ENCODE measurements at places on chromosomes 12 and 14. TPM values are rescaled to one million over a fixed set of nuclear protein-coding genes. Genes with fewer than 3 reads are reported as not detected.

- no peak for DNase-seq
These were observed 3.0 kb upstream of the MYF6 start for GRCh38 chr12:80704420-80704819.

- DNase-seq, result no peak
These were observed 217.0 kb downstream of the GPHN start for GRCh38 chr14:66724996-66725395.

GRCh38 chr12:123393747-123394146 lies 9.8 kb downstream of the KMT5A start:
- DNase-seq, result no peak

- peak; percentile 41 for DNase-seq
These were observed 27.1 kb downstream of the CCDC92 start for GRCh38 chr12:123945287-123946151.

DNA sequence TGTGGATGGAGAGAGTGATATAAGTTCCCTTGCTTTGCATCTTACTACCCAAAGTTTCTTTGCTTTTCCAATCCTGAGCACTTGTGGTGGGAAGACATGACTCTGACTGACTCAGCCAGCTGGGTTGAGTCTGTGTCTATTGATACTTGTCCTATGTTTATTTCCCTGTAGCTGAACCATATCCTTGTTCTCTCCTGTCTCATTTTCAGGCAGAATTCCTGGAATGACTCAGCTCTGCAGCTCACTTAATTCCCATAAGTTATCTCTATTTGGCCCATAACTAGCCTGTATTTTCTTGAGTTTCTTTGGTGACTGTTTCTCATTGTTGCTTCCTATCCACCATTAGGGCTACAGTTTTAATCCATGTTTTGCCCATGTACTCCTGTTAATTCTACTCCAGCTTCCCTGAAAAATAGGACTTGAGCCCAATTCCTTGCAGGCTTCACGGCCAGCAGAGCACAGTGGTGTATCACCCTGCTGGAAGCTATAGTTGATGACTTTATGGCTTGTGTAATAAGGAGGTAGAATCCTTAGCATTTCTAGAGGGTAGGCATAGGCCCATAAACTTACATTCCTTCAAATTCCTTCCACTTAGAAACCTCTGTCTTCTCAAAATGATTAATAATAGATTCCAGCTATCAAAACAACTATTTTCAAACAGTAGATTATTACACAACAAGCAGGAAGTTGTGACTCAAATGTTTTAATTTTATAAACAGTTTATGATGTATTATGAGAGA lies 183.1 kb downstream of the TMTC3 start:
- no peak for DNase-seq

GRCh38 chr12:125221602-125222001 lies 156.4 kb downstream of the AACS start:
- no peak for DNase-seq

The KCNA5 gene
- total RNA-seq, result 0.95 TPM

GRCh38 chr12:94636462-94637085 lies 13.8 kb downstream of the TMCC3 start:
- DNase-seq, result no peak

- DNase-seq, result no peak
These were observed 241.9 kb downstream of the PPFIA2 start for GRCh38 chr12:81517296-81517695.

DNA sequence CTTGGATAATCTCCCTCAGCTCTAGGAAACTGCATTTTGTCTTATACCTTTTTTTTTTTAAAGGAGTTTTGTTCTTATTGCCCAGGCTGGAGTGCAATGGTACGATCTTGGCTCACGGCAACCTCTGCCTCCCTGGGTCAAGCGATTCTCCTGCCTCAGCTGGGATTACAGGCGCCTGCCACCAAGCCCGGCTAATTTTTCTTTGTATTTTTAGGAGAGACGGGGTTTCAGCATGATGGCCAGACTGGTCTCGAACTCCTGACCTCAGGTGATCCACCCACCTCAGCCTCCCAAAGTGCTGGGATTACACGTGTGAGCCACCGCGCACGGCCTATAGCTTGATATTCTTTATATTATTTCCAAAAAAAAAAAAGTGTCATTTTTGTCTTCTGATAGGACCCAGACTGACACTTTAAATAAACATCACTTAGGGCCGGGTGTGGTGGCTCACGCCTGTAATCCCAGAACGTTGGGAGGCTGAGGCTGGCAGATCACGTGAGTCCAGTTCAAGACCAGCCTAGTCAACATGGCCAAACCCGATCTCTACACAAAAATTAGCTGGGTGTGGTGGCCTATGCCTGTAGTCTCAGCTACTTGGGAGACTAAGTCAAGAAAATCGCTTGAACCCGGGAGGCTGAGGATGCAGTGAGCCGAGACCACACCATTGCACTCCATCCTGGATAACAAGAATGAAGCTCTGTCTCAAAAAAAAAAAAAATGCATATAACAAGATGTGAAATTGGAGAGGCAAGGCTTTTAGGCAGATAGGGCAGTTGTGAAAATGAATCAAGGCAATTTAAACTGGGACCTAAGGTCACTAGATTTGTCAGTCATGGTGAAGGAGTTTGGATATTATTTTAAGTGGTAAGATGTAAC lies 18.4 kb downstream of the SLC2A3 start:
- DNase-seq, result no peak

The TCP11L2 gene
- 70.6 TPM for total RNA-seq

DNA sequence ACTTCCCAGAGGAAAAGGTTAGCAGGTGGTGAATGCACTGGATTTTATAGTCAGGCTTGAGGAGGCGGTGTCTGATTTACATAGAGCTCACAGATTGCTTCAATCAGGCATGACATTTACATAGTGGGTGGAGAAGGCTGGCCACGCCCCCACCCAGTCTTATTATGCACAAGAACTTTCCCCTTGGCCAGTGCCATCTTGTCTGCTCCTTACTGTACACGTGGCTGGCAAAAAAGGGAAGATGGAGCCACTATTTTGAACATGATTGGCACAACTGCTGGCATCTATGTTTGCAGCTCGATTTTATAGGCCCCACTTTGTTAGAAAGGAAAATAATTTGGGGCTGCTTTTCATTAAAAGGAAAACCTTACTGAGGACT lies 10.9 kb upstream of the LGMN start:
- no peak for DNase-seq

The LRRK2 gene
- total RNA-seq, result 8.5 TPM

The AMHR2 gene
- 0.23 TPM for total RNA-seq

GRCh38 chr12:16602412-16602811 lies 3.5 kb downstream of the LMO3 start:
- no peak for DNase-seq

DNA sequence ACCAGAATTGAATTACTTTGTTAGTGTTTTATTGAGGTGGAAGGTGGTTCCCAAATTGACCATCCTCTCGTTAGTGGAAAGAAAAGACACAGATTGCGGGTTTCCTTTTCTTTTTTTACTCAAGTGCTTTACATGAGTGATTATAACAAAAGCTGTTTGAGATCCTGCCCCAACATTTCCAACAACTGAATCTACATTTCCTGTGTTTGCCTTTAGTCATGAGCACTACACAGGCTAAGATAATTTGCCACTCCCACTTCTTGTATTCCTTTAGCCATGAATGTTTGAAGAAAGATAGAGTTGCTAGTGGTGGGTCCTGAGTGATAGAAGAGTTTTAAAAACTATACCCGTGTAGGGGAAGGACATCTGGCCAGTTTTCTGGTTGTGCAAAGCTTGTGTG lies 16.0 kb downstream of the RERGL start:
- DNase-seq, result no peak
